ENCODE measurements at places on chromosomes 2 and 18. TPM values are rescaled to one million over a fixed set of nuclear protein-coding genes. Genes with fewer than 3 reads are reported as not detected.
A peak's percentile ranks its signal among the peaks of the same experiment; 100 is the strongest.

GRCh38 chr2:3805201-3805939, 102.0 kb downstream of the DCDC2C start:
- DNase-seq = no peak

- DNase-seq = peak; percentile 23
Observed at GRCh38 chr2:241546771-241547498, 11.6 kb upstream of the BOK start.

DNA sequence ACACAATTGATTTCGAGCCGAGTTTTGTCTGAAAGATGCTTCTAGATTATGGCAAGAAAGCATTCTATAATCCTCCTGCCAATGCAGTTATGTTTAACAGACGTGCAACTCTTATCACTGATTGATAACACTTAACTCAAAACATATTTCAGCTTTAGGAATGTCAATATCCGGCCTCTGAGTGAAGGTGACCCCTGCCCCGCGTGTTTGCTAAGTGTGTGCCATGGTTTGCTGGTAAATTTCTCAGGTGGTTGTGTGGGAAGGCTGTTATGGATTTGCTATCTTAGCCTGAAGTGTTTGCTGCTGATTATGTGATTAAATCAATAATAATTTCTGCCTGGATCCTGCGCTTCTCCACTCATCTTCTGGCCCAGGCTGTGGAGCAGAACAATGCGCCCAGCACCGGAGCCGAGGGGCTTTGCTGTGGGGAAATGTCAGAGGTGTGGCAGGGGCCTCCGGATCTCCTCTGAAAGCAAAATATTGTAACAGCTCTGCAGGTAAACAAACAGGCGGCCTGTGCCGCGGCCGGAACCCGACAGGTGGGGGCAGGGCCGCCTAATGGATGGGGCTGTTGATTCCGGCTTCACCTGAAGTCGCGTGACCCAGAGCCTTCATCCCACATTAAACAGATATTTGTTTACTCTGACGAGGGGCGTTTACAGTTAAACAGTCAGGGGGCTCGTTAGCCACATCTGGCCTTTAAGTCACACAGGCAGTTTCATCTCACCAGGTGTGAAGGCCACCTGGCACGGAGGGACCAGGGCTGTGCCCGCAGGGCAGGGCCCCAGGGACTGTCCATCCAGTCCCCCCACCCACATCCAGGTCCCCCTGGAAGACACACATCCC, 210.7 kb upstream of the SALL3 start:
- DNase-seq = no peak

DNA sequence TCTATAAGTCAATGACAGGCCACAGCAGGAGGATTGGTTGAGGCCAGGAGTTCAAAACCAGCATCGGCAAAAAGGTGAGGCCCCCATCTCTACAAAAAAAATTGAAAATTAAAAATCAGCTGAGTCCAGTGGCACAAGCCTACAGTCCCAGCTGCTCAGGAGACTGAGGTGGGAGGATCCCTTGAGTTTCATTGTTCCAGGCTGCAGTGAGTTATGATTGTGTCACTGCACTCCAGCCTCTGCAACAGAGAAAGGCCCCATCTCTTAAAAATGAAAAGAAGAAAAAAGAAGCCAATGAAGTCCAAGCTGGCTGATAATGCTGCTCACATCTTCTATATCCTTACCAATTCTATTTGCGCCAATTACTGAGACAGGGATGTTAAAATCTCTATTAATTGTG, 39.1 kb downstream of the MRPS5 start:
- DNase-seq = no peak

- DNase-seq = no peak
Observed at GRCh38 chr18:446941-447560, 53.5 kb downstream of the COLEC12 start.

- DNase-seq = no peak
Observed at GRCh38 chr2:213251618-213252017, 32.6 kb upstream of the SPAG16 start.

Gene RGPD3
- total RNA-seq = 0.13 TPM

Gene LRRC30
- 1.4 TPM for total RNA-seq

Gene FAM98A
- total RNA-seq = 67.0 TPM

Gene SATB2
- 0.99 TPM for total RNA-seq

Gene PRKAG3
- total RNA-seq = 22.0 TPM
